Kidney epithelial cell (primary cell): ENCODE measurements at places on chromosomes 6 and 20.

GRCh38 chr6:117130125-117130524 lies 135.2 kb upstream of the VGLL2 start:
- no peak for DNase-seq

- DNase-seq: no peak
Measured at GRCh38 chr20:58192567-58192966, 35.9 kb downstream of the ANKRD60 start.

DNA sequence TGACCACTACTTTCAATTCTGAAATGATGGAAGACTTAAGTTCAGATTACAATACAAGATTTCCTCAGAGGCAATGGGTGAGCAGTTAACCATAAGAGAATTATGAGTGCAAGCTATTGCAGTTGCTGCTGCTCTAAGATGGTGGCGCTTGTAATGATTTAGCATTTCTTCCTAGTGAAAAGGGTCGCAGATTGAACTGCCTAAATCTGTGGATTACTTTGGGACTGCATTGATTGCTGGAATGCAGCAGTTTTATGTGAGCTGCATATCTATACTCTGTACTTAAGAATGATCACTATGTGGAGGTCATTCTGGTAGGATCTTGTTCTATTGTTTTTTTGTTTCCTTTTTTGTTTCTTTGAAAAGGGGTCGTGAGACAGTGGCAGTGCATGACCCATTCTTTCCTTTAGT lies 5.3 kb downstream of the SCAF8 start:
- no peak for DNase-seq

- peak; percentile 19 for DNase-seq
Measured at GRCh38 chr6:14804785-14805210, 441.1 kb upstream of the JARID2 start.

DNA sequence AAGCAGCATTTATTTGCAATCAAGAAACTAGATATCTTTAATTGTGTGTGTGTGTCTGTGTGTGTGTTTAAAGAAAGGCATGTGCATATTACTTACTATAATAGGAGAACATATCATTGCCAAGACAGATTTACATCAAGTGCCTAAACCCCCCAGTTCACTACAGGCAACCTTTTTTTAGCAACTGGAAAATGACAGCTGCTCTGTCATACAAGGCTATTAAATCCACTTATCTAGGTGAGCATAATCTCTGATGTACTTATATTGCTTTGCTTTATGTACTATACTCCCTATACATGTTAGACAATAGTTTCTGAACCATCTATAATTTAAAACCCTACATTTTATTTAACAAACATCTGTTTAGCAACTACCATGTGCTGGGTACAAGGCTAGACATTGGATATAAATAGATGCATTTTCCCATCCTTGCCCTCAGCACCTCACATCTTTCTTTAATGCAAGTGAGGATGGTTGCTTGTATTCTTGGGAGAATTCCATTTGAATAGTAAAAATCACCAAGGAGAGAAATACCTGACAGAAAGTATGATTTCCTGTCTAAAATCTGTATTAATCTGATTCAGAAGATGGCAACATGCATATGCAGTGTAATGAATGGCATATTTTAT lies 398.3 kb downstream of the LAMA2 start:
- no peak for DNase-seq
